Fibroblast of skin of right quadriceps (primary cell): ENCODE measurements at places on chromosomes 7 and 10.

DNA sequence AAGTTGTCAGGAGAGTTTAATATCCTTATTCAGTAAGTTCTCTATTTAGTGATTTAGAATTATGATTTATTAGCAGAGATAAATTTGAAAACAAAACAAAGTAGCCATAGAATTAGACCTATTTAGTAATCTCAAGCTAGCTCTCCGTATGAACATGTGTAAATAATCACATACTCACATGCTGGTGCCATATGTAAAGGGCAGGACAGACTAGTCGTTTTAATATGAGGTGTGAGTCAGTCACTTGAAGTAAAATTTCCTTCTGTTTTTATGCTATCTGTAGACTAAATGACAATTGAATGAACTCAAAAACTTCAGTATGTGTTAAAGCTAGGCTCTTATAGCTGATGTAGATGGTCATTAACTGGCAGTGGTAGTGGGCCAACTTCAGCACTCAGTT lies 67.1 kb downstream of the WAC start:
- no peak for DNase-seq

GRCh38 chr7:22356701-22357310 lies at the start of gene RAPGEF5:
TSS of gene RAPGEF5 (minus strand) at chr7:22357154. CDS start at chr7:22357060, 94 bp downstream.
- no peak for DNase-seq

DNA sequence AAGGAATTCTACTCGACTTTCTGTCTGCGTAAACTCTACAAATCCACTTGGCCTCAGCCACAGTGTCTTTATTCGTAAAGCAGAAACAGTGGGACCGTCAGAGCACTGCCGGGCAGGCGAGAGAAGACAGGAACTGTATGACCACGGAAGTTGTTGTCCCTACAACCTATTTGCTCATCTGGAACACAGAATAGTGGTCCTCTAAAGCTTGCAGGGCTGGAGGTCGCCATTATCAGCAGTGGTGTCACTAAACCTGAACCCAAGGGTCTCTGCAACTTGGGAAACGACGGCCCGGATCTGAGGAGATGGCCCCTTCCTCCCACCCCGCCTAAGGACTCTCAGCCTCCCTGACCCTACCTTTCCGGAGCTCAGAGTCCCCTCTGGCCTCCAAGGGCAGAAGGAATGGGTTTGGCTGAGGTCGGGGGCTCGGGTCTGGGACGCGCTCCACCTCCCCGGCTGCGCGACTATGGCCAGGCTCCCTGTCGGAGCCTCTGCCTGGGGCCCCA lies 442 bp downstream of the STYXL1 start:
- no peak for DNase-seq

- DNase-seq = peak; percentile 9
Observed at GRCh38 chr7:42573881-42574672, 337.1 kb upstream of the GLI3 start.

- DNase-seq = no peak
Observed at GRCh38 chr7:135499818-135500217, 10.1 kb downstream of the CNOT4 start.

DNA sequence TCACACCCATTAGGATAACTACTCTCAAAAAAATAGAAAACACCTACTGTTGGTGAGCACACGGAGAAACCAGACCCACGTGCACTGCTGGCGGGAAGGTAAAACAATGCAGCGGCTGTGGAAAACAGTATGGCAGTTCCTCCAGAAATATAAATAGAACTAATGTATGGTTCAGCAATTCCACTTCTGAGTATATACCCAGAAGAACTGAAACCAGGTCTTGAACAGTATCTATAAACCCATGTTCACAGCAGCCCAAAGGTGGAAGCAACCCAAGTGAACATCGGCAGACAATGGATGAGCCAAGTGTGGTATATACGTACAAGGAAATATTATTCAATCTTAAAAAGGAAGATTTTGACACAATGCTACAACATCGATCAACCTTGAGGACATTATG lies 164.7 kb downstream of the ZMYND11 start:
- DNase-seq = no peak

- DNase-seq = no peak
Observed at GRCh38 chr10:86799188-86799845, 42.9 kb downstream of the BMPR1A start.

DNA sequence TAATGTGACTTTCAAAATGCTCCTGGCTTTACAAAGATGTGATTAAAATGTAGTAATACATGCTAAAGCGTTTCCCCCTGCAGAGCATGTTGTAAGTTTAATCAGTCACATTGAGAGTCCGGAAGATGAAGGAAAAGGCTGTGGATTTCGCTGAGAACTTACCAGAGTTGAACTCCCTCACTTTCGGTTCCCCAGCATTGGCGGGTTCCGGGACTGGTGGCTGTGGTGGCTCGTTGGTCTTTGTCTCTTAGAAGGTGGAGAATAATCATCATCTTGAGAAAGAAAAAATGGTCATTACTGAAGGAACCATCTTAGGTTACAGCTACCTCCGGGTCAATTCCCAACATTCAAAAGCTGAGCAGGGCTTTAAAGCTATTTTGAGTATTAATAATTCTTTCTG lies 9.6 kb upstream of the NUPR2 start:
- DNase-seq = no peak

DNA sequence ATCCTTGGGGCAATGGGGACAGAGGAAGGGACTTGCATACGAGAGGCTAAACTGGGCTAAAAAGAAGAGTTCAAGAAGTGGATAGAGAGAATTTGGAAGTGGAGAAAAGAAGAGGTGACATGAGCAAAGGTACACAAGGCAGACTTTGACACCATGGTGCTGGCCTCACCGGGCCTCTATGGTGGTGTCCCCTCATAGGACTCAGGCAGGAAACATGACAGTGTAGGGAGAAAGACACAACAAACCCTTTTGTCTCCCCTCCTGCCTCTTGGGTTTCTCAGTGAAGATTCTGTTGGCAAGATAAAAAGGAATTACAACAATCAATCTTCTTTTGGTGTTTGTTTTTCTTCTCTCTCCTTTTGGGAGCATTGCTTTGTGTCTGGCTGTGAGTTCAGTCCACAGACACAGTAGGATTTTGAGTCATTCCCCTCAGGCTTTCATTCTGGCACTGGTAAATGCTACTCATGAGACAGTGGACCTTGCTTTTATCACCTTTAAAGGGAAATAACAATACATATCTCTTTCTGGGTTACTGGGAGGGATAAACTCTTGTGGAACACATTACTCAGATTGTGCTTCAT lies 827.7 kb downstream of the TNS3 start:
- DNase-seq = peak; percentile 81

DNA sequence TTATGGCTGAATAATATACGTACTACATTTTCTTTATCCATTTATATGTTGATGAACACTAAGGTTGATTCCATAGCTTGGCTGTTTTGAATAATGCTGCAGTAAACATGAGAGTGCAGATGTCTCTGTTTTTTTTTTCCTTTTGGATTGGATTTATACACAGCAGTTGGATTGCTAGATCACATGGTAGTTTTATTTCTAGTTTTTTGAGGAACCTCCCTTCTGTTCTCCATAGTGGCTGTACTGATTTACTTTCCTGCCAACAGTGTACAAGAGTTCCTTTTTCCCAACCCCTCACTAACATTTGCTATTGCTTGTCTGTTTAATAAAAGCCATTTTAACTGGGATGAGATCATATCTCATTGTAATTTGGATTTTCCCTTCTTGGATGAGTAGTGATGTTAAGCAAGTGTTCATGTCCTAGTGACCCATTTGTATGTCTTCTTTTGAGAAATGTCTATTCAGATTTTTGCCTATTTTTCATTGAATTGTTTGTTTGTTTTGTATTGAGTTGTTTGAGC lies 36.0 kb downstream of the ABCA13 start:
- no peak for DNase-seq

DNA sequence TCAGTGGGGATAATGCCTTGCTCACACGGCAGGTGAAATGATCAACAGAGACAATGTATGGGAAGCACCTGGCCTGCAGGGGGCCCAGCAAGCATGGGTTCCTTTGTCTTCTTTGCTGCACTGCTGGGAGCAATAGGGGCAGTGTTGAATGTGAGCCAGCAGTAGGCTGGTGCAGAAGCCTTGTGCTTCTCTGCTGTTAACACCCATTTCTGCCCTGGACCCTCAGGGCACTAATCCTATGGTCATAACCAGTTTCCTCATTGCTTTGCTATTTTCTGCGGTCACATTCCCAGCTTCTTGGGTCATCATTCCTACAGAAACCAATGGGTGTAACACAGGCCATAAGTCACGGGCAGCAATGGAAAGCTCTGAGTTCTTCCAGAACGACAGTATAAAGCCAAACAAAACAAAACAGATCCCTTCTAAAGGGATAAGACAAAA lies 10.9 kb upstream of the LGI1 start:
- peak; percentile 92 for DNase-seq

- DNase-seq = no peak
Observed at GRCh38 chr7:69754476-69754875, 156.2 kb downstream of the AUTS2 start.

GRCh38 chr7:87151729-87152111 lies 533 bp upstream of the DMTF1 start:
- no peak for DNase-seq

DNA sequence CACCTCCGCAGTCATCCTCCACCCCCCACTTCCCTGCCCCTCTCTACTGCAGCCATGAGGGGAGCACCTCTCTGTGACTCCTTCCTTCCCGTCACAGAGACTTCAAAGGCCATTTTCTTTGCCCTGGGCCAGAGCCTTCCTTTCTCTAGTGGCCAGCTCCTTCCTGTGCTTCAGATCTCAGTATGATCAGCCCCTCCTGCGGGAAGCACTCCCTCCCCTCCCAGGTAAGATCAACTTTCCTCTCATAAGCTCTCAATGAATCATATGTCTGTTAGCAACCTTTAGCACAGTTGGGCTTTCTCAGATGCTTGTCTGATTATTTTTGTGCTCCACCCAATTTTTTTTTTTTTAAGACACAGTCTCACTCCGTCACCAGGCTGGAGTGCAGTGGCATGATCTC lies 241.0 kb upstream of the PRSS1 start:
- DNase-seq = no peak

- DNase-seq = peak; percentile 31
Observed at GRCh38 chr7:133023370-133024071, 58.4 kb downstream of the CHCHD3 start.

- peak; percentile 3 for DNase-seq
Observed at GRCh38 chr10:90652519-90652918, 205.3 kb downstream of the HTR7 start.

- DNase-seq = no peak
Observed at GRCh38 chr7:155463114-155463811, 5.3 kb downstream of the EN2 start.

- no peak for DNase-seq
Observed at GRCh38 chr10:78011065-78011464, 18.2 kb downstream of the POLR3A start.

GRCh38 chr7:98375664-98376063 lies 25.2 kb downstream of the BAIAP2L1 start:
- no peak for DNase-seq

- no peak for DNase-seq
Observed at GRCh38 chr7:93601363-93601762, 26.8 kb upstream of the CALCR start.

DNA sequence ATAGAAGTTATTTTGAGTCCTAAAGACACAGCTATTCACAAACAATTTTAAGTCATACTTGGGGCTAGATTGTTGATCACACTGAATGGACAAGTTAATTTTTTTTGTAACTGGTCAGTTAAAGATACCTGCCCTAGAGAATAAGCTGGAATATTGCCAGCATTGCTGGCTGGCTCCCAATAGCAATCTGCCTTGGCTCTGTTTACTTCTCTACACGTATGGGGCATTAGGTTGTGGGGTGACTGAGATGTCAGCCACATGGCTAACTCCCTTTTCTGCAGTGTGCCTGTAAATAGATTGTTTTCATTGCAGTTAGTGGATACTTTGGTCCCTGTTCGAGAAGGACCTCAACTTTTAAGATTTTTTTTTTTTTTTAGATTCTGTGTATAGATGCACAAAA lies 128.2 kb downstream of the SEMA3E start:
- DNase-seq = no peak

DNA sequence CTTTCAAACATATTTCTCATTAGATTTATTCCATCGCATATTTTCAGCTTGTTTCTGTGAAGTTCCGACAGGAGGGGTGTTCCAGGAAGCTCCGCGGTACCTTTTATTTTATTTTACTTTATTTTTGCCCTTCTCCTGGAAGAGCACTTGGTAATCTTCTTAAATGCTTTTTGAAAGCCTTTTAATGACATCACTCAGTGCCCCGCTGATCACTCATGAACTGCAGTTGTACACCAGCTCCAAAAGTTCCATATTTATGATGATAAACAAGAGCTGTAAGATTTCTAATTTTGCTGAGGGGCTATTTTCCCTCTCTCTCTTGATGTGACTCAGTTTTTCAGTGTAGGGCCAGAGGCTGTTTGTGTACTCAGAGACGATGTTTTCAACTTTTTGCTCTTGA lies 144.4 kb downstream of the KIAA1217 start:
- DNase-seq = no peak

GRCh38 chr7:10939237-10939910 lies 34.3 kb upstream of the PHF14 start:
- no peak for DNase-seq

DNA sequence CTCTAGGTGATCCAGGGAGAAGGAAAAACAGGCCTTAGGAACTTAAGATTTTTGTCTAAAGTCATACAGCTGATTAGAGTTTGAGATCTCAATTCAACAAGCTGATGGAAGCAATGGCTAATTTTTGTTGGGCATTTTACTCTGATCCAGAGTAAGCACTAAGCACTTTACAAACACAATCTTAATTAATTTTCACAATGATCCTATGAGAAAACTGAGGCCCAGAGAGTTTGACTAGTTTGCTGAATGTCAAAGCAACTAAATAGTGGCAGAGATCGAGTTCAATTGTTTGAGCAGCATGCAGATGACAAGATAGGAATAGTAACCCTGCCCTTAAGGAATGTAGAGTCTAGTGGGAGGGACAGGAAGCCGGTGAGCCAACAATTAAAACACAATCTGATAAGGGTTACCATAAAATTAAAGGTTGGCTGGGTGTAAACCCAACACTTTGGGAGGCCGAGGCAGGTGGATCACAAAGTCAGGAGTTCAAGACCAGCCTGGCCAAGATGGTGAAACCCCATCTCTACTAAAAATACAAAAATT lies 13.5 kb upstream of the RPEL1 start:
- DNase-seq = no peak

DNA sequence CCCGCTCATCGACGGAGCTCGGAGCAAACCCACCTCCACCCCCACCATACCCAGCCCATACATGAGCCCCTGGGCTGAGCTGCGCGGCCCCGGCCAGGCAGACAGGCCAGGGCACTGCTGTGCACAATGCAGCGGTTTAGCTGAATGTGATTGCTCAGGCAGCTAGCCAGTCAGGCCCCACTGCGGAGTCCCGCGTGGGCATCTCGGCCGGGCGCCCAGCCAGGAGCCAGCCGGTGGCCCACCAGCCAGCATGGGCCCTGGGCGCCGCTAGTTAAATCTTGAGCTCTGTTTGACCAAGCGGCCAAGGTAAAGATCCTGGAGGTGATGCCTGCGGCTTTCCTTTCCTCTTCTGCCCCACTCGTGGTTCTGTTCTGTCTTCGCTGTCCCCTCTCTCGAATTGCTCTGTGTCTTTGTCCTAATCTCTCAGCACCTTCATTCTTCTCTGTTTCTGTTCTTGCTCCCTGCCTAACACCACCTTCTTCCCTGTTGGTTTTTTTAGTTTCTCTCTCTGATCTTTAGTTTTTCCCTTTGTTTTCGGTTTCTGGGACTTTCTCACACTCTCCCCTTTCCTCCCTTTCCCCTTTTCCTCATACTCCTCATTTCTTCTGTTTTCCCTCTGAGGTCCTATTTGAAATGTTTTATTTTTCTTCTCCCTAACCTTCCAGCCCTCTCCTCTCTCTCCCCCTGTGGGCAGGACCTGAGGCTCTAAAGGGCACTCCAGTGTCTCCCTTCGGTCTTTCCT lies 6.6 kb downstream of the UFSP1 start:
- DNase-seq = no peak

GRCh38 chr10:99344715-99345114 lies 15.6 kb downstream of the CNNM1 start:
- DNase-seq = no peak
